ENCODE measurements at places on chromosomes 12 and 14. TPM values are rescaled to one million over a fixed set of nuclear protein-coding genes. Genes with fewer than 3 reads are reported as not detected.

Gene CPNE6
- not detected for polyA plus RNA-seq

Gene TGFB3
- polyA plus RNA-seq = 23.1 TPM

Gene MANSC4
- not detected for polyA plus RNA-seq

Gene AKAP5
- polyA plus RNA-seq = 1.4 TPM

Gene KERA
- 0.97 TPM for polyA plus RNA-seq

Gene MAP1LC3B2
- polyA plus RNA-seq = 5.3 TPM

Gene RHEBL1
- polyA plus RNA-seq = not detected

DNA sequence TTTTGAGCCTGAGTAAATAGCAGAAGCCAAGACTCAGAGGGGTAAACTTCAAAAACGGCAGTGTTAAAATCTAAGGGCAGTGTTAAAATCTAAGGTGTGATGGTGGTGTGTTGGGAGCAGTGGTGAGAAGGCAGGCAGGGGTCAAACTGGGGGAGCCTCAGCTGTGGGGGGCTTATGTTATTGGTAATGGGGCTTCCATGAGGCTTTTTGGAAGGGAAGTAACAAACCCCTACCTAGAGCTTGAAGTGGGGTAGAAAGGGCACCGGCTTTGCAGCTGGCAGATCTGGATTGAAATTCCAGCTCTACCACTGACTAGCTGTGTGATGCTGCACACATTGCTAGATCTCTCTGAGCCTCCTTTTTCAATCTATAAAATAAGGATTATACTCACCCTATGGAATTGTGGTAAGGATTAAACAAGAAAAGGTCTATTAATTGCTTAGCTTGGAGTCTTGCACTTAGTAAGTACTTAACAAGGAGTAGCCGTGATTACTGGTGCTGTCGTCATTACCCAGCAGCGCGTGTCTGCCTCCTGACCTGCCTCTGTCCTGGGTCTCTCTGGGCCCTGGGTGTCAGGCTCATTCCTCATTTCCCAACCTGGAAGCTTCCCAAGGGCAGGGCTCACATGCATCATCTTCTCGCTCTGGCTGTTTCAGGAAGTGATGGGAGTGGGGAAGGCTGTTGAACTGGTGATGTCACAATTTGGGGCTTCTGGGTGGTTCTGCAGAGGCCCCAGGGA, 18.5 kb upstream of the KRT80 start:
- no peak for DNase-seq

- DNase-seq = no peak
Measured at GRCh38 chr14:26173581-26174110, 424.2 kb downstream of the NOVA1 start.

GRCh38 chr12:69919495-69919894, 94.5 kb downstream of the MYRFL start:
- DNase-seq = peak; percentile 24

- DNase-seq = no peak
Measured at GRCh38 chr12:27425306-27425705, 21.2 kb upstream of the SMCO2 start.

DNA sequence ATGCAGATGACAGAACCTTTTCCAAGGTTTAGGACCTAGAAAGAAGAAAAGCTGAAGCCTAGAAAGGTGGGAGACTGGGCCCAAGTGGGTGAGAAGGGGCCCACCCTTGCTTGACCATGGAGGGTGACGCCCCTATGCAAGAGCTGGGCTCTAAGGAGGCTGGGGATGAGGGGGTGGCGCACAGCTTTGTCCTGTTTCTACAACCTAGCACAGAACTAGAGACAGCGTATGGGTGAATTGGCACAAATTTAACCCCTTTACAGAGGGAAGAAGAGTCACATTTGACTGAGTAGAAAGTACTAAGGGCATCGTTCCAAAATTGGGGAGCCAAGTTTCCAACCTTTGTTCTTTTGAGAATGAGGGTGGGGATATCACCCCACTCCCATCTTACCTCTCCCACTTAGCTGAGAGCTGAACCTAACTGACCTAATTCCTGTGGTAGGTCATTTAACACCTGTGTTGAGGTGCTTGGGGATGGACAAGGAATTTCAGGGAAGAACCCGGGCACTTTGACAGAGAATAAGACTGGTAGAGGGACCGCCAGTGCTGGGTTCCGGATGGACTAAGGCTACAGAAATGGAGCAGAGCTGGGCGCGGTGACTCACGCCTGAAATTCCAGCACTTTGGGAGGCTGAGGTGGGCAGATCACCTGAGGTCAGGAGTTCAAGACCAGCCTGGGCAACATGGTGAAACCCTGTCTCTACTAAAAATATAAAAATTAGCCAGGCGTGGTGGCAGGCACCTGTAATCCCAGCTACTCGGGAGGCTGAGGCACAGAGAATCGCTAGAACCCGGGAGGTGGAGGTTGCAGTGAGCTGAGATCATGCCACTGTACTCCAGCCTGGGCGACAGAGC, 5.2 kb downstream of the NFKBIA start:
- DNase-seq = peak; percentile 34

- DNase-seq = no peak
Measured at GRCh38 chr12:94146166-94146936, 2.0 kb upstream of the PLXNC1 start.

DNA sequence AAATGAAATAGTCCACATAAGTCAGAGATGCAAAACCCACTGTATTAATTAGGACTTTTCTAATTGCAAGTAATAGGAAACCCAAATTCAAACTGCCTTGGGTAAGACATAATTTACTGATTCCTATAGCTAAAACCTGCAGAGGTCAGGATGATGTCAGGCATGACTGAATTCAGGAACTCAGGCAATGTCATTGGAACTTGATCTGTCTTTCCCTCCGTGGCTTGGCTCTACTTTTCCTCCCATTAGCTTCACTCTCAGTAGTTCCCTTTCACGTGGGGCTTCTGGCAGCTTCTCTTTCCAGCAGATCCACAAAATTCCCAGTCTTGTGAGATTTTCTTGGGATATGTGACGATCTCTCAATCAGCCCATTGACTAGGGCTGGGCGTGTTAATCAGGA, 2.4 kb upstream of the JDP2 start:
- no peak for DNase-seq

DNA sequence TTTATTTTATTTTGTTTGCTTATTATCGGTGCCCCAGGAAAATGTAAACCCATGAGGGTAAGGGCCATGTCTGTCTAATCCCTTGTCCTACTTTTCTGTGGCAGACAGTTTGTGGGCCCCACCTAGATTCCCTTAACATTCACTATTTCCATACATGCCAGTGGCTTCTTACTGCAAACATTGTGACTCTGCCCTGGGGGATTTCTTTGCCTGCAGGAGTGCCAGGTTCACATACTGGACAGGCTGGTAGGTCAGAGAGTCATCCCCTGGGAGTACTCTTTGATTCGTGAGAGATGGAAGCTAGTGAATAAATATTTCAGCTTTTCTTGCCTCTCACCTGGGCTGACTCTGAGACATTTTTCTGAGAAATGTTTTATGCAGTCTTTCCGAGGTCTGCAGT, 122.8 kb upstream of the TBX5 start:
- no peak for DNase-seq

All from hepatocyte (in vitro differentiated cells).